Stimulated activated CD4-positive, alpha-beta T cell treated with anti-CD3 and anti-CD28 coated beads, Interleukin-15, amount 100 ng/mL, for 48 hours (primary cell): ENCODE measurements at places on chromosomes 5 and 9.

DNA sequence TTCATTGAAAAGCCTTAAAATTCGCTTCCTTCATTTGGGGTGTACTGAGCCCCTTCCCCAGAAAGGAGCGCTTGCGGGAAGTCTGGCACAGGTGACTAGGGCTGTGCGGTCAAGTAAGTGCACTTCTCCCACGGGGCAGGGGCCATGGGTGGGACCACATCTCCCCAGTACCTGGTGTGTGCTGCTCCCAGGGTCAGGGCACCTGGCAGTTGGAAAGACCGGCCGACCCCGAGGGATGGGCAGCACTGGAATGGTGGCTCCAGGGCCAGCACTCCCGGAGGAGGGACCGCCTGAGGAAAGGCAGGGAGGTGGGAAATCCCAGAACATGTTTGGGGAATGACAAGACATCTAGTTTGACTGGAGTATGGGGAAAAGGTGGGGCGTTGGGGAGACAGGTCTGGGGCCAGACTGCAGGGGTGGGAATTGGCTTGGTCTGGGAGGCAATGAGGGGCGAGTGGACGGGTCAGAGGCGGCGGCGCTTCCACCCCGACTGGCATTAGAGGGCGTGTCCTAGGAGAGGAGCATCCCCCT is 727 bp upstream of the GLIPR2 start:
- DNase-seq: no peak

DNA sequence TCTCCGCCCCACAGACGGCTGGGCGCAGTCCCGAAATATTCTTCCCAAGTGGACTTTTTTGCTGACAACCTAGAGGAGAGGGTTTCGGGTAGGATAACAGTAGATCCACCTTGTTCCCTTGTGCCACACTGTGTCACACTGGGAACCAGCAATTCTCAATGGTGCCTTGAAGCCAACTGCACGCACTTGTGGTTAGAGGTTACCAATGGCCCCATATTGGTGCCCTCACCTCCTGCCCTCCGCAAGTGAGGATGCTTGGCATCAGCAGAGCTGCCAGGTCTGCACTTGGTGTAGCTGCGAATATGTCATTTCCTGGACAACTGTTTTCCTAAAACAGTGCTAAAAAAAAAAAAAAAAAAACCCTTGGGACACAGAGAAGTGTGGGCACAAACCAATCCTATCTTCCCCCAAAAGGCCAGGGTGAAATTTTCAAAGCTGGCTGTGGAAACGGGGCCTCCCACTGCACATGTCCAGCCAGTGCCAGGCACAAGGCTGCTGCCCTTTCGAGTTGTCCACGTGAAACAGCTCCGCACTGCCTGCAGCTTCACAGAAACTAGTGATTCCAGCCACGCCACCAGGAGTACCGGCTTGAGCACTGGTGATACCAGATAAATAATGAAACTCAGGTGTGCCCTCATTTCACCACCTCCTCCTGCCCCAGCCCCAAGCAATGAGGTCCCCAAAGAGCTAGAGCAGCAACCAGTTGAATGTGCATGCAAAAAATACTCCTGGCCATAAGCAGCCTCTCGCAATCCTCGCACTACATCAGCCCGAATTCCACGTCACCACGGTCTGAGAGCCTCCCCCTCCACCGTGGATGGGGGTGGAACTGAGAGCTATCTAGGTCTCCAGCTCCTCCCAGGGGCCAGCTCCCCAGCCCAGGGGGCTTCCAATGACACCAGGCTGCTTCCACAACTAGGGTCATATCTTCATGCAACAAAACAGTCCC is 51.2 kb downstream of the USP20 start:
- DNase-seq: no peak

DNA sequence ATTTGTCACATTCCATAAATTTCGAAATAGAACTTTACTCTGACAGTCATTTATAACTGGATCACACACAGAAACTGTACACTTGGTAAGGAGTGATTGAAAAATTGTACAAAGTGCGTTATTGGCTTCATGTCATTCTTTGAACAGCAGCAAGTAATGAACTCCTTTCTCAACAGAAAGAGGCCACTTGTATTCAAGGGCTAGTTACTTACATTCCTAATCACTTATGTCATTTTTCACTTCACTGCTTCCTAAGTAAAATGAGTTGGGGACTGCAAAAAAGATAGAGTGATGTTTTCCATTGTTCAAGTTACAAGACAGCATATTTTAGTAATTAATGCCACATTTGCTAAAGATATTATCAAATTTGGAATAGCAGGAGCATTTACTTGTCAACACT is 893.2 kb downstream of the DTWD2 start:
- DNase-seq: no peak

DNA sequence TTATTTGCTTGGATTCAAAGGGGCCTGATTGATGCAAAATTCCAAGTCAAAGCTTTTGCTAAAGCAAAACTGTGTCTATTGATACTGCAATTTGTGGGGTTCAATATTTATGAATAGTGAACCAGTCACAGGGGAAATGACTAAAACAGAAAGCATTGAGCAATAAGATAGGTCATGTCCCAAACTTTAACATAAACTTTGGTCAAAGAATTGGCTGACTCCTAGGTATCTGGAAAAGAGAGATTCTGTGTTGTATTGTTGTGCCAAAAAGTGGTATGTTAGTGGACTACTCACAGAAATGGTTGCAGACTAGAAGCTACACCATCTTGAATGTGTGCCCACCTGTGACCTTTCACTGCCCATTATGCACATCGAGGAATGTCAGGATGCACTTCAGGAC is 585.5 kb upstream of the RGMB start:
- DNase-seq: no peak

DNA sequence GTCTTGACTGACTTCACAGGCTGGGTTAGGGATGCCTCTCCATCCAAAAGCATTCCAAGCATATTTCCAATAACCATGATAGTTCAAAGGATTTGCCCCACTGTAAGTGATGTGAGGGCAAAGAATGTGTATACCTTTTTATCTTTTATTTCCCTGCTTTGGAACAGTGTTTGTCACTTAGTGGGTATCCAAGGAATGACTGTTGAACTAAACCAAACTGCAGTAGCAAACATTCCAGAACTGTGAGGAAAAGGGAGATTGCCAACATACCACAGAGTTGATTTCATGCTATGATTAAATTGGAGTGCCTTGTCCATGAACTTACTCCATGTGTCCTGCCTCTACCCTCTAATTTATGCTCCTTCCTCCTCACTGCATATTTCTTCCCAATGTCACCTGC is 400.0 kb downstream of the KIAA0825 start:
- no peak for DNase-seq

DNA sequence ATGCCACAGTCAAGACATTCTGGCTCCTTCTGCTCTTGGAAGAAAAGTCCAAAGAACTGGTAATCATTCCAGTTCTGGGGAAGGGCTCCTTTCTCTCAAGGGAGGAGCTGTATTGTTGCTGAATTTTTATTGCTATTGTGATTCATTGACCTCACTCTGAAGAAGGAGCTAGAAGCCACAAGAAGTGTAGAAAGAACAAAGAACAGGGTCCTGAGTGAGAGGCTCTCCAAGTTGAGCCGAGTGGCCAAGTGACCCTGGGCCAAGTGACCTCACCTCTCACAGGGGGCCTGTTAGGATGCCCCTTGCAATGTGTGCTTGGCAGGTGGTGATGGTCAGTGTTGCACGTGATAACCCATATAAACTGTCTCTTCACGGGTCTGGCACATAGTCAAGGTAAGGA is 173.3 kb downstream of the FGF18 start:
- DNase-seq: no peak

GRCh38 chr9:126709241-126709640 is 95.5 kb downstream of the LMX1B start:
- DNase-seq: no peak

DNA sequence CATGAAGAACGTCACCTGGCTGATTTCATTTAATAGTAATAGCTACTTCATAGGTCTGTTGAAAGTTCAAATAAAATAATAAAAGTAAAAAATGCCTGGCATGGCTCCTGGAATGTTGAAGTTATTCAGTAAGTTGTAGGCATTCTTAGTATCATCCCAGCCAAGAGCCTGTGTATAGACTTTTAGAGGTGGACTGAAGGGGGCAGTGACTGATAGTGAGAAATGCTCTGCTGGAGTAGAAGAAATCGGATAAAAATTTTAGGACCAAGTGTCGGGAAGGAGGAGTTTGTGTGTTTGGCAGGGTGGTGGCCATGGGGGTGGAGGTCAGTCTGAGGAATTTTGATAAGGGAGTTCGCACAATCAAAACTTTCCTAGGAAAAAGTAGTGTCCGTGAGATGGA is 3.6 kb downstream of the ZFP2 start:
- DNase-seq: no peak

GRCh38 chr5:72093217-72093616 is 14.1 kb upstream of the MAP1B start:
- DNase-seq: no peak

GRCh38 chr5:159128070-159128541 is 28.4 kb upstream of the EBF1 start:
- no peak for DNase-seq

DNA sequence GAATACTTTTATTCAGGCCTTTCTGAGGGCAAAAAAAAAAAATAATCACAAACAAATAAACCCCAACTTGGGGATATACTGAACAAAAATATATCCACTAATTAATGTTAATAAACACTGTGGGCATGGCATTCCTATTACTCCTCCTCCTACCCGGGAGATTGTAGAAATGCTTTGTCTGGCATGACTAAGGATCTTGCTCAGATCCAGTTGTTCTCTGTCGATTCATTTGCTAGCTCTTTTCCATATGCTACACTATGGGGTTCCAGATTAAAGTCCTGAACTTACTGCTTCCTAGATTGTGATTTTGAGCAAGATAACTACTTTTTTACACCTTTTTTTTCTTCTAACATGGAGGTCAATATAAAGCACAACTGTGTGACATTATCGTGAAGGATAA is 102.2 kb upstream of the PRR16 start:
- no peak for DNase-seq
